ENCODE measurements at places on chromosomes 7 and 10. TPM values are rescaled to one million over a fixed set of nuclear protein-coding genes. Genes with fewer than 3 reads are reported as not detected.
A peak's percentile ranks its signal among the peaks of the same experiment; 100 is the strongest.

ANKRD26 gene
- total RNA-seq: 16.8 TPM

- no peak for DNase-seq
Measured at GRCh38 chr10:112948196-112948595, 1.9 kb upstream of the TCF7L2 start.

NSUN5 gene
- 48.6 TPM for total RNA-seq

DNA sequence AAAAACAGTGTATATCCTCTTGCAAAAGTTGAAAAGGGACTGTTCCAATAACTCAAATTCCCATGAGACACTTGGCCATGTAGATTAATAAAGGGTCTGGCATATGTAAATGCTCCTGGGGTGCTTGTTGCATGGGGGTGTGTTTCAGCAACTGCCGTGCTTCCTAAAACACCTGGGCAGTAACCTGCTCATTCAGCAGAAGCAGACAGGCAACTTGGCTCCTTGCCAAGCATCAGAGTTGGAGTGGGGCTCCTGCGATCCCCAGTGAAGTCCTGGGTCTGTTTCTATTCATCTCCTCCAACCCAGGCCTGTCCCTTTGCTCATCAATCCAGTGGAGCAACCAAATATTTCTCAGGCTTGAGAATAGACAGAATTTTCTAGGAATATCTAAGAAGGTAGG lies 42.2 kb upstream of the ADAM12 start:
- DNase-seq: no peak

- no peak for DNase-seq
Measured at GRCh38 chr7:100427762-100428198, 723 bp downstream of the ZCWPW1 start.

- DNase-seq: peak; percentile 70
Measured at GRCh38 chr10:133257489-133258065, 19.1 kb downstream of the ADAM8 start.

AOAH gene
- total RNA-seq: 5.9 TPM

HEPACAM2 gene
- total RNA-seq: not detected

KLF14 gene
- not detected for total RNA-seq

- peak; percentile 3 for DNase-seq
Measured at GRCh38 chr10:91493313-91493712, 83.2 kb downstream of the HECTD2 start.

- no peak for DNase-seq
Measured at GRCh38 chr7:51123322-51124019, 193.1 kb downstream of the COBL start.

PTER gene
- 9.4 TPM for total RNA-seq

All from neural progenitor cell (in vitro differentiated cells).